NCI-H2081 (cell line): ENCODE measurements at places on chromosomes 3 and 15.

DNA sequence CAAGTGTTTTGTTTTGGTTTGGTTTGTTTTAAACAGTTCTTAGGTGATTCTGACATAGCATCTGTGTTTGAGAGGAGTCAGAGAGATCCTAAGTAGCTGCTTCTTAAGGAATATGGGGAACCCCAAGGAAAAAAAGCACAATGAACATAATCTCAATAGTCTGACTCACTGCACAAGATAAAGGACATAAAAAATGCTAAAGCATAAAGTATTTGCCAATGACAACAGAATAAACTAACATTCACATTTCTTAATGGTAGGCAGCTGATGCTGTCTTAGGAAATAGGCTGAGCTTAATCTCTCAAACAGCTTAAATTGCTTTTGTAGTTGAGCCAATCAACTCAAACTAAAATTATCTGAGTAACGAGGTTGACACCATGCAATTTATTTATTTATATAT lies 2.9 kb downstream of the NCEH1 start:
- no peak for DNase-seq

DNA sequence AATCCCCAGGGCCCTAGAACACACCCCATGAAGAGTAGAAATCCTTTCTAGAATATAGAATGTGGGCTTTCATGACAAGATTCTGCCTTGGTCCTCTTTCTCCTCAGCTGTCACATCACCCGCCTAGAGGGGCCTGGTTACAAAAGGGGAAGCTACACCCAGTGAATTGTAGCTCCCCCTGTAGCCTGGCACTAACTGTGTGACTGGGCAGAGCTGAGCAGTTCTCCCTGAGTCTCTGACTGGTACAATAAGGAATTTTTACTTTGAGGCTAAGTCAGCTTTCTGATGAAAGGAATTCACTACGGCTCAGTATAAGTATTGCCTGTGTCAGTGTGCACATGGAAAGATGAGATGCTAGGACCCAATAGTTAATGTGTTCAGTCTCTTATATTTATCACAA lies 28.7 kb upstream of the ZNF148 start:
- no peak for DNase-seq

GRCh38 chr3:52458770-52459545 lies 3.6 kb downstream of the NISCH start:
- DNase-seq: no peak

- DNase-seq: no peak
Measured at GRCh38 chr15:42156243-42156922, at the start of gene PLA2G4F. Gene PLA2G4F, minus strand, starts transcription at chr15:42156636. Its CDS starts 87 bp downstream, at chr15:42156549.

- no peak for DNase-seq
Measured at GRCh38 chr3:118525077-118525476, 509.6 kb downstream of the IGSF11 start.
